ENCODE measurements at places on chromosomes 11 and 22. TPM values are rescaled to one million over a fixed set of nuclear protein-coding genes. Genes with fewer than 3 reads are reported as not detected.
A peak's percentile ranks its signal among the peaks of the same experiment; 100 is the strongest.

GRCh38 chr11:116694815-116695590 is 77.8 kb downstream of the BUD13 start:
- DNase-seq: no peak

- no peak for DNase-seq
Observed at GRCh38 chr11:35938231-35938630, 5.6 kb upstream of the LDLRAD3 start.

PDE2A gene
- not detected for polyA plus RNA-seq

DNA sequence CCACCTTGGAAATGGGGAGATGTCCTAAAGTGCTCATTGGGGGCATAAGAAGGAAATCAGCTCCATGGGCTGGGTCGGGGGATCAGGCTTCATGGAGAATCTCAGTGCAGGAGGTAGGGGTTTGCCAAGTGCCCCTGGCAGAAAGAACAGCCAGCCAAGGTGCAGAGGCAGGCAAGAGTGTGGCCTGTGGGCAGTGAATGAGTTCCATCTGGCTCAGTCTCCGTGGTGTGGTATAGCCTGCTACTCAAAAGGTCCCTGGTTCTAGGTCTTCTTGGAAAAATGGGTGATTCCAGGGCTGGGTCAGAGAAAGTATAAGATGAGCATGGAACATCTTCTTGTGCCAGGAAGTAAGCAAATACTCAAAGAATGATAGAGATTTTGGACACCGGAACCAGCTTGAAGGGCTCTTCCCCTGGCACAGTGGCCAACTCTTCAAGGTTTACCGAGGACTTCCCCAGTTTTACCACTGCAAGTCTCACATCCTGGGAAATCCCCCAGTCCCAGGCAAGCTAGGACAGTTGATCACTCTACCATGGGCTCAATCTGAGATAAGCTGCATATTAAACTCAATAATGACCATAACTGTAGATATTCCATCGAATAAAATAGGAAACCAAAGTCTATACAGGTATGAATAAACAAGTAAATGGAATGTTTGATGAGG is 10.6 kb upstream of the ARAP1 start:
- DNase-seq: no peak

DNA sequence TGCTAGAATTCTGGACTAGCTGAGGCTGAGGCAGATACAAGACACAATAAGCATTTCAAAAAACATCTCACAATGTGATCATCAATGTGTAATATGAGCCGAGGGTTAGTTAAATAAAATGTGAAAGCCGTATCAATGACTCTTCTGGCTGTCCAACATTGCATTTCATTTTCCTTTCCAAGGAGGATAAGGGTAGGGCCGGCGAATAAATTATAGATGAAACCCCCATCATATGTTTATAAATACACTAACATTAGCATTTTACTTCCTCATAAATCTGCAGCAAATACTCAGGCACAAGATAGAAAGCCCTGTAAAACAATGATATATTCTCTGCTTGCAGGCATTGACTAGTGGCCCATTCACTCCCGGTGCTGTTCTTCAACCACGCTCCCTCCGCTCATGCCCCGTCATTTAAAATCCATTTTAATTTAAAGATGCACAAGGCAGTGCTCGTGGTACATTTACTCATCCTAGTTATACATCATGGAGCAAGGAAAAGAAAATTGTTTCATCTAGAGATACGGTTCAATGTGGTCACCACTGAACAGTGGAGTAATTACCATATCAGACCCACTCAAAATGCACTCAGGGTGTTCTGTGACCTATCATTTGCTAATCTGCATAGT is 59.9 kb upstream of the RCN1 start:
- DNase-seq: no peak

DNA sequence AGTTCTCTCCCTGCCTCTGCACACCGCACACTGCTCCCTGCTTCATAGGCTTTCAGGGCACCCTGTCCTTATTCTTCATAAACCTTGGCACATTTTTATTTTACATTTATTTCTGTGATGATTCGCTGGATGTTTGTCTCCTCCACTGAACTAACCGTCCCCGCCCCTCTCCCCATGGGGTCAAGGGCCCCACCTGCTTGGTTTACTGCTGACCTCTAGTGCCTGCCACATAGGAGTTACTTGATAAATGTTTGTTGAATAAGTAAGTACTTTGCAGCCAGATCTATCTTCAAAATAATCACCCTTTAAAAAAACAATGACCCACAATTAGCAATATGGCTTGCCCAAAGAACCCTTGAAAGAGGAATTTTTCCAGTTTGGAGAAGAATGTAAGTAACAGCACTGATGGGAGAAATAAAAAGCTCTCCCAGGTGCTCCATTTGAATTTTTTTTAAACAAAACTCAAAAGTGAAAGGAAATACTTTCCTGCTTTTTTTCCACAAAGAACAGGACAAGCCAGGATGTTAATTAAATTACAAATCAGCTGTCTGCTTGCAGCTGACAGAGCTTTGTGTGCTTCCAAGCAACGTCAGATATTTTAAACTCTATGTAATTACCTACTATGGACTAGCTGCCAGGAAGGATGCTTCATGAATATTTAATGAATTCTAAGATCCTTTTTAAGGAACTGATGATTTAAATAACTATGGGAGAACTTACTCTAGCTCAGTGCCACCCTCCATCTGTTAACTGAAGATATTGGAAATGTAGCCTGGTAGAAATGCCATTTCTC is 1083.6 kb downstream of the DLG2 start:
- no peak for DNase-seq

WNT7B gene
- polyA plus RNA-seq: not detected

DNA sequence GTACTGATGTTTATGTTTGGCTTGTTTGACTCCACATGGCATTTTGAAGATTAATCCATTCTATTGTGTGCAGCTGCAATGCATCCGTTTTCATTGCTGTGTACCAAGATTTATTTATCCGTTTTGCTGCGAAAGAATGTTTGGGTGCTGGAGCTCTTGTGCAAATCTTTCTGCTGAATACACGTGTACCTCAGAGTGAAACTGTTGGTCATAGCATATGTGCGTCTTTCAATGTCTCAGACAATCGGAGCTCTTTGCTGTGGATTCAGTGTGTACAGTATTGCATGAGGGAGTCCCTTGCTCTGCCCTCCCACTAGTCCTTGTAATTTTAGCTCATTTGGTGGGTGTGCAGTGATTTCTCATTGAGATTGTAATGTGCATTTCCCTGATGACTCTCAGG is 545.4 kb downstream of the TBC1D22A start:
- no peak for DNase-seq

DNA sequence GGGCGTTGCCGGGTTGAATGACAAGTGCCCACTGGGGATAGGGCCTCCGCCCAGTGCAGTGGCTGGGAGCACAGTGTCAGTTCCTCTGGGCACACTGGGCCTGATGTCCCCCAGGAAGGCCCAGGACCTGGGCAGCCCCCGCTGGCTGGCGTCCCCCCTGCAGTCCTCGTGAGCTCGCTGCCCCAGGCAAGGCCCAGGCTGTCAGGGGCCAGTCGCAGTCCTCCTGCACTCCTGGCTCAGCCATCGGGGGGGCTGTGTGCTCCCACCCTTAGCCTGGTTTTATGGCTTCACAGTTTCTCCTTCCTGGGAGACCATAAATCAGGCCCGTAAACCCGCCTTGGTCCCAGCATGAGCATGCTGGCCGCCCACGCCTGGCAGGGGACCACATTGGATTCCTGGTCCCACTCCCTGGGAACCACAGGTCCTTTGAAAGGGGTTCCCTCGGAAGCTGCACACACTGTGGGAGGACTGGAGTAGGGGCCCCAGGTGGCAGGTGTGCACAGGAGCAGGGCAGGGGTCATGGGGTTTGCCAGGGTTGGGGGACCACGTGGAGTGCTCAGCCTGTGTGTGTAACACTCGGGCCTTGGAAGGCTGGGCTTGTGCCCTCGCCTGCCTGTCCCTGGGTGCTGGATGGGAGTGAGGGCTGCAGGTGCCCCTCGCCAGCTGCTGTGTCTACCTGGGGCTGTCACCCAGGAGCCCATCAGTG is 113.6 kb downstream of the KCNQ1OT1 start:
- no peak for DNase-seq

TMEM151A gene
- 2.0 TPM for polyA plus RNA-seq

DNA sequence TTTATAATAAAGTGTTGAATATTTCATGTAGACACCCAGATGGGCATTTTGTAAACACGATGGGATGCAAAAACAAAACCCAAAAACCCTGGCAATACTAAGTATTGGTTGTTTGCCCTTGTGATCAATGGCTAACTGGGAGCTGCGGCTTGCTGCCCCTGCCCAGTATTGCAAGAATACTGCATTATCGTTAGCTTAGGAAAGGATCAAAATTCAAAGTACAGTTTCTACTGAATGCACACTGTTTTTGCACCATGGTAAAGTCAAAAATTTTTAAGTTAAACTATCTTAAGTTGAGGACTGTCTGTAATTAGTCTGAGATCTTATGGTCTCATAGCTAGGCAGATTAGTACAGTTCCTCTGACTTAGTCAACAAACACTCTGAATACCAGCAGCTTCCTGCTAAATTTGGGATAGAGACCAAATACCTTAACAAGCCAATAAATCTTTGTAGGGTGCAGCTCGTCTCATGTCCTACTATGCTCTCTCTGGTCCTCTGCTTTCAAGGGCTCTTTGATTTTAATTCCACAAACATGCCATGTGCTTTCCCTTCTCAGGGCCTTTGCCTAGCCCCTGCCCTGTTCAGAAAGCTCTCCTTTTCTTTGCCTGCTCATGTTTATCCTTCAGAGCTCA is 4.0 kb downstream of the CCDC90B start:
- no peak for DNase-seq

DNA sequence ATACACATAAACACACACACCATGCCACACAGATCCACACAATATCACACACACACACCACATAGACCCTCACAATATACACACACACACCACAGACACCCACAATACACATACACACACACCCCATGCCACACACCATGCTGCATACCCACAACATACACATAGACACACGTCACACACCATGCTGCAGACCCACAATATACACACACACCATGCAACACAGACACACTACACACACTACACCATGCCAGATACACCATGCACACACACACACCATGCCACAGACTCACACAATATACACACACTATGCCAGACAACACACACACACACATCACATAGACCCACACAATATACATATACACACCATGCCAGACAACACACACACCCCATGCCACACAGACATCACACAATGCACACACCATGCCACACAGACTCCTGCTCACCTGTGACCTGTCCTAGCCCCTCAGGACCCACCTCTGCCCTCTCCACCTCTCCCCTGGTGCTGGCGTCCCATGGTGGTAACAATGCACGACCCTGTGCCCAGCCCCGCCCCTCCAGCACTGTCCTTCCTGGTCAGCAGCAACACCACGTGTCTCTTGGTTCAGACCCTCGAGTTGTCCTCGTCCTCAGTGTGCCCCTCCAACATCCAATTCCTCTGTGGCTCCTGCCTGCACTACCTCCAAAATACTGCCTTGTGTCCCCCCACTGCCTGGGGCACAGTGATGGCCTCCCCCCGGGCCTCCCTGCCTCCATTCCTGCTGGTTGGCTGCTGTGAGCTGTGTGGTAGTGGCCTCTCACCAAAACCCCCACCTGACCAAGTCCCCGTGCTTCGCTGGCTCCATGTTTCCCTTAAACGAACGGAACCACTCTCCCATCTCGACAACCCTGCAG is 23.7 kb upstream of the RFPL3 start:
- no peak for DNase-seq

DPAGT1 gene
- 77.3 TPM for polyA plus RNA-seq

- DNase-seq: no peak
Observed at GRCh38 chr11:27191639-27192038, 151.0 kb downstream of the BBOX1 start.

RIMBP3B gene
- polyA plus RNA-seq: 0.34 TPM

TPBGL gene
- polyA plus RNA-seq: 0.56 TPM

- peak; percentile 69 for DNase-seq
Observed at GRCh38 chr11:16935518-16936302, 78.5 kb downstream of the PLEKHA7 start.

- no peak for DNase-seq
Observed at GRCh38 chr22:39251762-39252460, 7.1 kb upstream of the PDGFB start.

- DNase-seq: no peak
Observed at GRCh38 chr11:115544422-115544948, 40.3 kb upstream of the CADM1 start.

PIWIL4 gene
- polyA plus RNA-seq: 2.3 TPM

- no peak for DNase-seq
Observed at GRCh38 chr11:10600570-10601248, 32.2 kb upstream of the LYVE1 start.

MMP11 gene
- polyA plus RNA-seq: 61.1 TPM

ADAMTS8 gene
- polyA plus RNA-seq: 4.0 TPM

SCN3B gene
- polyA plus RNA-seq: 0.77 TPM

DNA sequence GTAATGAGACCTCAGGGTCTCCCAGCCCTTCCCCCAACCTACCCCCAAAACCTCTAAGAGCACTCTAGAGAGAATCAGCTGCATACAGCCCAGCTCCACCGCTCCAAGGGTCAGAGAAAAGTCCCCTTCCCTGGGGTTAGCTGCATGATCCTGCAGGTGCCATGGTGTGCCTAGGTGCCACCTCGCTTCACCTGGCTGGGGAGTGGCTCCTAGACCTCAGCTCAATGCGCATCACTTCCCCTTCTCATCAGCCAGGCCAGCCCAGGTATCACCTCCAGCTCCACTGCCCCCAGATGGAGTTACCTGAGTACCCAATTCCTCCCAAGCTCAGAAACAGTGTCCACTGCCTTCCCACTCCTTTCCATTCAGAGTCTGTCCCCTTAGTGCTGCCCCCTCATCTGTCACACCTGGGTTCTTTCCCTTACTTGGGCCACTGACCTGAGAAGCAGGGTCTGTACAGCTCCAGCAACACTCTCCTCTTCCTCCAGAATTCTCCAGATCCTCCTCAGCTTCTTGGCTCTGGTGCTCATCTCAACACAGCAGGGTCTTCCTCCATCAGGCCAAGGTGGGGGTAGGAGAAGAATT is 1.3 kb downstream of the STARD10 start:
- DNase-seq: no peak

DNA sequence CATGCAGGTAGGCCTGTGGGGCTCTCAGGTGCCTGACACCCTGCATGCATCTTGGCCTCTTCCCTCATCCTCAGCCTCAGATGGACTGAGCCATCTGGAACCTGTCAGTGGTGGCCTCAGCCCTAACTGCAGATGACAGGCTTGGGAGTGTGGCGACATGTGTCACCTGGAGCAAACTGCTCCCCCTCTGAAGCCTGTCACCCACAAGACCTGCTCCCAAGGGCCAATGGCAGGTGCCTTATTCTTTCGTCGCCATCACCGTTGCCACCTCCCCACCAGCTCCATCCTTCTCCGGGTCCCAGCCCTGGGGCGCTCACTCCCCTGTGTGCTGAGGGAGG is 3.6 kb upstream of the SEPTIN5 start:
- no peak for DNase-seq

DNA sequence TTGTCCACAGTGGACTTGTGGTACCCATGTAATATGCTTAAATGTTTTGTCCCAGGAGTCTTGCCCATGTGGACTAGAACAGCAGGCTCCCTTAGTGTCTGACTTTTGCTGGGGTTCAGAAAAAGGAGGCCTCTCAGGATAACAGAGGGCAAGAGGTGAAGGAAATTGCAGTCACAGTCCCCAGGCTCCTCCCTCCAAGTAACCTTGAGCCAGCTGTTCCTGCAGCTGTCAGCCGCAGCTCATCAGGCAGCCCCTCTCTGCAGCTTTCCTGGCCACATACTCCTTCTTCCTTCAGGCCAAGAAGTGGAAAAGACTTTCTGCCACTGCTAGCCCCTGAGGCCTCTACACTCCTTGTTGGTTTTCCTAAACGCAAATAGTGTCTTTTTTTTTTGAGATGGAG is 6.3 kb upstream of the MYO18B start:
- DNase-seq: no peak

- peak; percentile 78 for DNase-seq
Observed at GRCh38 chr22:23128269-23129108, 13.3 kb downstream of the RSPH14 start.

All from cardiac muscle cell (in vitro differentiated cells and primary cell).